ENCODE measurements at places on chromosomes 13 and 19. TPM values are rescaled to one million over a fixed set of nuclear protein-coding genes. Genes with fewer than 3 reads are reported as not detected.

DNA sequence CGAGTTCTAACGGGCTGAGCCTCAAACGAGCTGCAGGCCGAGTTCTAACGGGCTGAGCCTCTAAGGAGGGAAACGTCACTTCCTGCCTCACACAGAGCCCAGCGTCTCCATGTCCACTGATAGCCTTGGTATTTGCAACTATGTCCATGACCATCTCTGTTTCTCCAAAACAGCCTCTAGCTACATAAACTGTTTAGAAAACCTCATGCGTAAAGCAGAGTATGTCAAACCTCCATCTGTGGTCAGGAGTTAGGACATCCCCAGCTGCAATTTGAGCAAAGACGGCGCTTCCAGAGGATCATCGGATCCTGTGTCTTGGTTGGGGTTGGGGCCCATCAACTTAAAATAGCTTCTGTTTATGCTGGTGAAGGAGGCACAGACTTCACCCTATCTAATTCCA lies 20.8 kb downstream of the RASA3 start:
- DNase-seq = no peak

ADGRE2 gene
- total RNA-seq = 4.5 TPM

- no peak for DNase-seq
These were observed 572.4 kb downstream of the UQCRFS1 start for GRCh38 chr19:28640506-28640905.

DNA sequence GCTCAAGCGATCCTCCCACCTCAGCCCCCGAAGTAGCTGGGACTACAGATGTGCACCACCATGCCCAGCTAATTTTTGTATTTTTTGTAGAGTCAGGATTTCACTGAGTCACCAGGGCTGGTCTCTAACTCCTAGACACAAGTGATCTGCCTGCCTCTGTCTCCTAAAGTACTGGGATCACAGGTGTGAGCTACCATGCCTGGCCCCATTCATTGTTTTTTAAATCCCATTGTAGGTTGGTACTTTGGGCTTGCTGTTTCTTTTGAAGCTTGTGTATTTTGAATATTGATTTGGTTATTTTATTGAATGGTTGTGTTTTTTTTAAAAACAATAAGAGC lies 26.7 kb downstream of the ZMYM2 start:
- no peak for DNase-seq

DNA sequence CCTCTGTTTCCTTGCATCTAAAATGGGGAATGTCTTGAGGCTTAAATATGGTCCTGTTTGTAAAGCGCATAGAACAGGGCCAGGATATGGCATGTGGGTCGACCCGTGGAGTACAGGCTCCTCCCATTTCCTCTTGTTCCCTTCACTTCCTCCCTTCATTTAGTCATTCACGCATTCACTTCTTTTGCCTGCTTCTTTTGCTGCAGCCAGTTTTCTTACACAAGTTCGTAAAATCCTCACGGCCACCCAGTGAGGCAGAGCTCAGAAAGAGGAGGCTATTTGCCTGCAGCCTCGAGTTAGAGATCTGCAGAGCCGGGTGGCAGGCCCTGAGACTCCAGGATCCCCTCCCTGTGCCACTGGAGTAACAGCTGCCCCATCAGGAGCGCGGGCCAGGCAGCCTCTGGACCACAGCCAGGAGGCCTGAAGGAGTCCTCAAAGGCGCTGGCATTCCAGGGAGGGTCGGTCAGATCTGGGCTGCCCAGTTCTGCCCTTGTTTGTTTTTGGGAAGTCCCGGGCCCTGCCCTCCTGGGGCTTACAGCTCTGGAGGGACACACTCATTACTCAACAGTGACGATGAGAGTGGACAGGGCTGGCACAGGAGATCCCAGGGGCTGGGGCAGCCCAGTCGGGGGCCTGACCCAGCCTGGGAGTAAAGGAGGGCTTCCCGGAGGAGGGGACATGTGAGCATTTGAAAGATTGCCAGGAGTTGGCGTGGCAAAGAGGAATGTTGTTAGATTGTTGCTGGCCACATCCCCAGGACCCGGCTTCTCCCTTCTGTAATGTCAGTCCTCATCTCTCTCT lies 4.6 kb downstream of the PPP5C start:
- DNase-seq = no peak

DNA sequence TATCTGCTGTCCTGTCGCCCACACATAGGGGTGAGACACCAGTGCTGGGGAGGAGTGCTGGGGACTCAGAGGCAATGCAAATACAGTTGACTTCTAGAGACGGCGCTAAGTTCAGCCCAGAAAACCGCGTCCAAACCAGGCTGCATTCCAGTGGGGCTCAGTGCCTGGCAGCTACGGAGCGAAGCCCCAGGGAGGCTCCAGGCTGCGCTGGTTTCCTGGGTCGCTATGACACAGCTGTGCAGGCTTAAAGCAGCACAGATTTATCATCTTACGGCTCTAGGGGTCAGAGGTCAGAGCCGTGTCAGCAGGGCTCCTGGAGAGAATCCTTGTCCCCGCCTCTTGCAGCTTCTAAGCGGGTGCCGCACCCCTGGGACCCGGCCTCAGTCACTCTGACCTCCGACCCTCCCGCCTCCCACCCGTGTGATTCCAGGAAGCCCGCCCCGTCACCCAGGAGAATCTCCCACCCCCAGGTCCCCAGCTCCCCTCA lies 61.6 kb downstream of the ANKRD10 start:
- no peak for DNase-seq

ZNF99 gene
- 0.12 TPM for total RNA-seq

CILP2 gene
- not detected for total RNA-seq

GRCh38 chr13:86608701-86609100 lies 809.5 kb upstream of the SLITRK6 start:
- DNase-seq = no peak

DNA sequence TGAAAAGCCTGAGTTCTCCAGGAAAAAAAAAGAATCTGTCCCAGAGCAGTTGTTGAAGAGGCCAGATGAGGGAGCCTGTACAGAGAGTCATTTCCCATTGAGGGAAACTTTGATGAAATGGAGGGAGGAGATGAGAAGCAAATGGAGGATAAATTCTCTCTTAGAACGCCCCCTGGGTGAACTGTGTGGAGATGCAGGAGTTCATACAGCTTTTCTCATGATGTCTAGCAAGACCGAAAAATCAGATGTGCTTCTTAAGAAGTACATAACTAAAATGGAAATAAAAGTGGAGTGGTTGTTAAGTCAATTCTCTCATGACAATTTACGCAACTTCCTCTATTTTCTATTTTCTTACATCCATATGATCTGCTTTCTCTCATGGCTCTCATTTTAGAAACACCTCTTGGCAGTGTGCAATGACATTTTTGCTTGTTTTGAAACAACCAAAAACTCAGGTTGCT lies 1263.1 kb downstream of the PCDH9 start:
- no peak for DNase-seq

TMEM59L gene
- total RNA-seq = 0.63 TPM
